Muscle of leg (tissue), 16 donors: ENCODE measurements at places on chromosomes 7 and 10. TPM values are rescaled to one million over a fixed set of nuclear protein-coding genes. Genes with fewer than 3 reads are reported as not detected.

- no peak overlapping the region for H3K4me3 ChIP-seq
- no peak for DNase-seq
- no peaks in the 10 kb centered on the region for H3K36me3 ChIP-seq
- no peaks in the 10 kb centered on the region for H3K4me1 ChIP-seq
- no peaks in the 10 kb centered on the region for H3K27me3 ChIP-seq
Measured at GRCh38 chr10:28991333-28992270, 297.3 kb upstream of the LYZL1 start.

GRCh38 chr10:72000073-72001032 lies 36.2 kb downstream of the CHST3 start:
- DNase-seq: no peak
- H3K36me3 ChIP-seq: peaks cover 5% of the 10 kb centered on the region
- H3K27ac ChIP-seq: peak overlapping the region; percentile 97
- H3K4me1 ChIP-seq: peaks cover 69% of the 10 kb centered on the region
- no peaks in the 10 kb centered on the region for H3K27me3 ChIP-seq

GRCh38 chr7:136470179-136470578 lies 398.3 kb upstream of the CHRM2 start:
- no peak for DNase-seq
- H3K27me3 ChIP-seq: no peaks in the 10 kb centered on the region
- H3K36me3 ChIP-seq: no peaks in the 10 kb centered on the region
- H3K27ac ChIP-seq: no peak overlapping the region

GRCh38 chr7:111067251-111067650 lies 23.7 kb upstream of the LRRN3 start:
- no peaks in the 10 kb centered on the region for H3K27me3 ChIP-seq
- H3K36me3 ChIP-seq: no peaks in the 10 kb centered on the region
- no peak overlapping the region for H3K4me3 ChIP-seq
- no peak for DNase-seq

GRCh38 chr10:44395902-44396670 lies 11.2 kb upstream of the CXCL12 start:
- H3K36me3 ChIP-seq: no peaks in the 10 kb centered on the region
- peaks cover 9% of the 10 kb centered on the region for H3K4me1 ChIP-seq
- DNase-seq: no peak
- H3K27me3 ChIP-seq: peaks cover 40% of the 10 kb centered on the region
- H3K27ac ChIP-seq: no peak overlapping the region

- DNase-seq: no peak
- H3K27ac ChIP-seq: no peak overlapping the region
- no peaks in the 10 kb centered on the region for H3K36me3 ChIP-seq
Measured at GRCh38 chr10:52040486-52040885, 273.6 kb upstream of the DKK1 start.

DNA sequence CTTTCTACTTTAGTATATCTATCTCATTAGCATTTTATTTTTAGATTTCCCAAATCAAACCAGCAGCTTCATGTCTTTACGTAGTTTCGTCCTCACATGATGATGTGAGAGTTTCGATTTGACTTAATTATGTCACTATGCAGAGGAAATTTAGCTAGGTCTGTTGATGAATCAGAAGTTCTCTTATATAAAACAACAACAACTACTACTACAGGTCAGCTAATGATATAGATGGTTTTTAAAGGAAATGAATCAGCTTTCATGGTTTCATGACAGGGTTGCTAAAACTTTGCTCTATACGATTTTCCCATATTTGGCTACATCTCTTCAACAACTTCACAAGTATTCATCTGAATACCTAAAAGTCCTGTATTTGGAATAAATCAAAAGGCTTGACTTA lies 28.6 kb downstream of the JAZF1 start:
- no peak overlapping the region for H3K4me3 ChIP-seq
- no peaks in the 10 kb centered on the region for H3K27me3 ChIP-seq
- DNase-seq: no peak
- no peak overlapping the region for H3K27ac ChIP-seq
- H3K36me3 ChIP-seq: no peaks in the 10 kb centered on the region
- H3K4me1 ChIP-seq: no peaks in the 10 kb centered on the region

DNA sequence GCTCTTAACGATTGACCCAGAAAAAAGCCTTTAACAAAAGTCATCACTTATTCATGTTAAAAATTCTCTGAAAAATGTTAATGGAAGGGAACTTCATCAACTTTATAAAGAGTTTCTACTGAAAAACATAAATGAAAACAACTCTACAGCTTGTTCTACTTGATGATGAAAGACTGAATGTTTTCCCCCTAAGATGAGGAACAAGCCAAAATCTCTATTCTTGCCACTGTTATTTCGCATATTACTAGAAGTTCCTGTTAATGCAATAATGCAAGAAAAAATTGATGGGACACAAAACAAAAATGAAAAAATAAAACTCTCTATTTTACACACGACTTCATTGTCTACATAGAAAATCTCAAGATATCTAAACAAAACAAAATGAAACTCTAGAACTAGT lies 249.8 kb upstream of the AKR1E2 start:
- no peaks in the 10 kb centered on the region for H3K36me3 ChIP-seq
- no peak for DNase-seq
- no peaks in the 10 kb centered on the region for H3K4me1 ChIP-seq
- H3K27ac ChIP-seq: no peak overlapping the region
- no peaks in the 10 kb centered on the region for H3K27me3 ChIP-seq

GRCh38 chr10:132644527-132645246 lies 107.1 kb downstream of the INPP5A start:
- H3K4me1 ChIP-seq: no peaks in the 10 kb centered on the region
- H3K4me3 ChIP-seq: no peak overlapping the region
- no peaks in the 10 kb centered on the region for H3K27me3 ChIP-seq
- H3K27ac ChIP-seq: no peak overlapping the region
- H3K36me3 ChIP-seq: peaks cover 8% of the 10 kb centered on the region

GRCh38 chr10:83372646-83373045 lies 766.7 kb upstream of the GHITM start:
- H3K4me3 ChIP-seq: no peak overlapping the region
- no peak overlapping the region for H3K27ac ChIP-seq
- no peaks in the 10 kb centered on the region for H3K27me3 ChIP-seq
- H3K4me1 ChIP-seq: no peaks in the 10 kb centered on the region
- DNase-seq: no peak

CDK6 gene
- 74.7 TPM for polyA plus RNA-seq

CPA2 gene
- polyA plus RNA-seq: 0.41 TPM
